Stimulated activated CD4-positive, alpha-beta T cell treated with anti-CD3 and anti-CD28 coated beads, TNF-alpha, amount 100 ng/mL, for 48 hours (primary cell): ENCODE measurements at places on chromosomes 3 and 15.
A peak's percentile ranks its signal among the peaks of the same experiment; 100 is the strongest.

- no peak for DNase-seq
These were observed 151.4 kb downstream of the CACNA2D3 start for GRCh38 chr3:54273791-54274190.

- peak; percentile 46 for DNase-seq
These were observed 158.3 kb downstream of the SLCO3A1 start for GRCh38 chr15:92011611-92012367.

- no peak for DNase-seq
These were observed 23.8 kb upstream of the OXTR start for GRCh38 chr3:8793242-8793641.

- no peak for DNase-seq
These were observed 24.9 kb downstream of the ERC2 start for GRCh38 chr3:56443372-56443771.

DNA sequence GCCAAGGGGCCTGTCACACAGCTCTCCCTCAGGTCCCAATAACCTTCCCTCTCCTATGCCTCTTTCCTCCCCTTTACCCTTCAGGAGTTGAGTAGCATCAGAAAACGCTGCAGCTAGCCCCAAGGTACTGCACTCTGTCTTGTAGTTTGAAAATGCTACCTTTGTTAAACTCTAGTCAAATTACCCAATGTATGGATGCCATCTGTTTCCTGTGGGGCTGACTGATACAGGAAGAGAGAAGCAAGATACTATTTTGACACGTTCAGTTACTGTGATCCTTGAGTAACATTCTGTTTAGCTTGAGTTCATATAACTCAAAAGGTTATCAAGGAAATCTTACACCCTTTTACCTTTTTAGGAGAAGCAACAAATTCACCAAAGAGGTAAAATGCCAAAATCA lies 493.1 kb downstream of the FHIT start:
- DNase-seq, result no peak

DNA sequence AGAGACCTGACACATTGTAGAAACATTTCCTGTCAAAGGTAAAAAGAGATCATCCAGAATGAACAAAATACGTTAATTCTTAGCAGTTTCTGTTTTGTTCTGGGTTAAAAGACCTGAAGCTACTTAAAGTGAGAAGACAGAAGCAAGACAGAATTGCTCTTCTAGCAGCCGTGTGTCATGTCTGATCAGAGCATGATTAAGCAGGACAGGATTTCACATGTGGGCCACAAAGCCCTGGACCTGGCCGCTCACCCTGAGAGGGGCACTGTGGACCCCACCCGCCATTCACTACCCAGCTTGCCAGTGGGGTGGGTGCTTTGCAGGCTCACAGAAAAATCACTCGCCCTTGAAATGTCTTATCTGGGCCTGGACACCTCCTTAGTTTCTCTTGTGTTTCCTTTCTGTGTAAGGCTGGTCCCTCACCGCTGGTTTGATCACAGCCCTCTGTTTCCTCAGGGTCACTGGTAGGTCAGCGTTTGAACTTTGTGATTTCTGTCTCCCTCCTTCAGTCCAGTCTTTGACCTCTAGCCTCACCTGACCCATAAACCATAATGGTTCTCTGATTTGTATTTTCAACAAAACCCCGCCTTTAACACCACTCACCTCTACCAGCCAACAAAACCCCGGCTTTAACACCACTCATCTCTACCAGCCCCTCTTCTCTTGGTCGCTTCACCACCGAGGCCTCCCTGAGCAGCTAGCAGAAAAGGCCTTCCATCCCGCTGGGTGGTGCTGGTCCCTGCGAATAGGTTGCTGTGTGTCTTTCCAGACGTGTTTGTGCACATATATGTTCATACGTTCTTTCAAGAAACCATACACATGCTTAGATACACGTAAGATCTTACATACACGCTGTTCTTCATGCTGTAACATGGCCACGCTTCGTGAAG lies 185.0 kb downstream of the OR4M2 start:
- DNase-seq, result no peak

GRCh38 chr3:197584733-197585132 lies 29.0 kb upstream of the BDH1 start:
- DNase-seq, result no peak
